ENCODE measurements at places on chromosomes 4 and X.

DNA sequence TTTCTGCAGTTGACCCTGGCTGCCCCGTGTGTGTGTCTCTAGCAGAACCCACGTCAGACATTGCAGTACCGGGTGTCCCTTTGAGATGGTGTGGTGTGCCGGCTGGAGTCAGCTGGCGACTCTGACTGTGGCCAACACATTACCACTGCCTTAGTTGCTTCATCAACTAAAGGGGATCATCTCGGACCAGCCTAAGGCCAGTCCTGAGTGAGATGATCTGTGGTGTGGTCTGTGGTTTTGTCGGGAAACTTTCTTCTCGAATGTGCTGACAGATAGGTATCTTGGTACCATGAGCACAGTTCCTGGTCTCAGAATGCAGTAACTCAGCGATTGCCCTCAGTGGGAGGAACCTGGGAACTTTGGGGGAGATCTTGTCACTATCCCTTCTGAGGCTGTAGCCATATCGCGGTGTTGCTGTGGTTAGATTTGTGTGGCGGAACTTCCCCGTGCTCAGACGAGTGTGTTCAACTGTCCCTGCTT lies 15.8 kb downstream of the TBC1D14 start:
- no peak for DNase-seq

GRCh38 chr4:183355405-183355804 lies 33.2 kb upstream of the CLDN24 start:
- peak; percentile 46 for DNase-seq

- no peak for DNase-seq
Measured at GRCh38 chr4:101306225-101306624, 41.1 kb downstream of the PPP3CA start.

- no peak for DNase-seq
Measured at GRCh38 chr4:91837608-91838029, 466.1 kb upstream of the GRID2 start.

GRCh38 chr4:1814453-1814852 lies 21.4 kb downstream of the FGFR3 start:
- DNase-seq, result no peak

- DNase-seq, result peak; percentile 59
Measured at GRCh38 chr4:7371210-7371941, 63.4 kb downstream of the PSAPL1 start.
